ENCODE measurements at places on chromosomes 5 and 9.

DNA sequence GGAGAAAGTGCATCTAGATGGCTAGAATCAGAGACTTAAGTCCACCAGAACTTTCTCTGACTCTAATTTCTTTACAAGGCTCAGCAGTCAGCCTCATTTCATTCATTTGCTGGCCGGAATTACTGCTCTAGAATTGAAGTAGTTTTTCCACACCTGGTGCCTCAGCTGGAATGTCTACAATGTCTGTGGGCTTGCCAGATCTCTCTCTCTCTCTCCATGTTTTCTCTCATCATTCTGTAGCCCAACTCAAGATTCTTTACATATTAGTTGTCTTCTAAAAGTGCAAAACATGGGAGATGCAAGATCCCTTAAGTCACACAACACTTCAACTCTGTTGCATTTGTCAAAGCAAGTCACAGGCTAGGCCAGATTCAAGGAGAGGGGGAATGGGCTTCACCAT, 103.9 kb upstream of the TAF11L2 start:
- no peak for DNase-seq

DNA sequence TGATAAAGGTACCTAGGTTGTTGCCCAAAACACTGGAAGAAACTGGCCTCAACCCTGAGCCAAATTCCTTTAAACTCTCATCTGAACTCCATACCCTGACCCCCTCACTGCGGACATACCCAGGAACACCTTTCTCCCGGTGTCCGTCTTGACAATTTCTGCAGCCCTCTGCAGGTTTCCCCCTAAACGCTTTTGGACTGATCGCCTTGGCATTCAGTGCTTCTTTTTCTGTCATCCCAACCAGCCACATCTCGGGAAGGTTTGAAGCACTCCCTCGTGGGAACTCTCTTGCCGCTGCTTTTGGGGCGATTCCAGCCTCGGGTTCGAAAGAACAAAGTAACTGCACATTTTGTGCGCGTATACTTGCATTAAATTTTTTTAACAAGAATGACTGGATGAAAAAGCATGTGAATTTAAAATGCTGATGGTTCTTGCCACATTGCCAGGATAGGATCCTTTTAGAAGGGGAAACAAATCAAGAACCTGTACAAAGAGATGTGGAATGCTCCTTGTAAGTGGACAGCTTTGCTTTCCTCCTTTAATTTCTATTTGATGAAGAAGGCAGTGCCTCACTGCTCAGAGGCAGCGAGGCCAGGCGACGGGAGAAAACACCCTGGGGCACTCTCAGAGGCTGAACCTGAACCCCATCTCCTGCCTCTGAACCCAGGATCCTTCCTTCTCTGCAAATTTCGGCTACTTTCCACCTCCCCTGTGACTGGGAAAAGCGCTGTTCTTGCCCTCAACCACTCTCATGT, 615 bp downstream of the PSMD5 start:
- no peak for DNase-seq

GRCh38 chr9:37574241-37574721, 1.9 kb downstream of the FBXO10 start:
- no peak for DNase-seq

DNA sequence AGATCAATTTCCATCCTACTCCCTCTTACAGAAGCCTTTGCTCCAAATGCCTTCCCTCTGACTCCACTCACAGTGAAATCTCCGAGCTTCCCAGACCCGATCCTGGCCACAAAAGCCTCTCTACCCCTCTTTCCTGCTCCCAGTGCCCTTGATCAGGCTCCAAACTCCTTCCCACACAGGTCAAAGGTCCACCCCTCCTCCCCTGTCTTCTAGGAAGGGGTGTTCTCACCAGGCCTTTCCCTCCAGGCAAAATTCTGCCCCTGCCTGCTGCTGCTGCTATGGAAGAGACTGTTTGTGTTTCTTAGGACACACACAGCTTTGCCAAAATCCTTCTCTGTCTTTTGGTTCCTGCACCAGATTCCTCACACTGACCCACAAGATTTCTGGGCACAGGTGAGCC, 85.8 kb upstream of the ALDH1A1 start:
- DNase-seq, result no peak

Data from activated T-helper 1 cell treated with Interleukin-2 at 50 U/mL for 16 hours (primary cell).